Fibroblast of skin of back (primary cell): ENCODE measurements at places on chromosomes 12 and 14.
A peak's percentile ranks its signal among the peaks of the same experiment; 100 is the strongest.

DNA sequence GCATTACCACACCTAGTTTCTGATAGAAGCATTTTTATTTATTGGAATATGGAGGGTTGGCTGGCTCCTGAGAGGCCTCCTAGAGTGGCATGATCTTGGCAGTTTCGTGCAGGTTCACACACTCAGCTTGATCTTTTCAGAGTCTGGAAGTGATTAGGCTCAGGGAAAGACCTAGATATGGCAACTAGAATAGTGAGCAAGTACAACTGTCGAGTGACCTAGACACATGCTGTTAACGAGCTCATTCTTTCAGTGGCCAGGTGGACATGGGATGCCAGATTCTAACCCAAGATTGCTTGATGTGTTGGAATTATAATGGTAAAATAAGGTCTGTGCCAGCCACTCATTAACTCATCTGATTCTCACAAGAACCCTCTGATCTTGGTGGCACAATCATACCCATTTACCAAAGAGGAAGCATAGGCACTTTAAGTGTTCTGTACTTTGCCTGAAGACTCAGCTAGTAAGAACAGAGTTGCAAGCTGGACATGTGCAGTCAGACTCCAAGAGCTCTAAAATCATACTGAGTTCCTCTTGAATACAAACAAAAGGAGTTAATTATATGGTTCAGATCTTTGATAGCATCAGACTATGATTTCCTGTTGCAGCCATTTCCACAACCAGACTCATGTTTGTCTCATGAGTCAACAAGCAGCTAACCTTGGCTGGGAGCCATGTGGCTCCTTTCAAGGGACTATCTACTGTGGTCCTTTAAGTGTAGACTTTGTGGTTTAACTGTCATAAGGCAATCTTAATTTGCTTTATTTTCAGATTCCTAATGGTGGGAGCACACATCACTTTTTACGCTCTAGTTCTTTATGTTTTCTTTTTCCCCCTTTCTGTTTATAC is 144.2 kb downstream of the PLEKHA5 start:
- DNase-seq = peak; percentile 99

- DNase-seq = peak; percentile 24
Observed at GRCh38 chr12:69435644-69436043, 34.5 kb upstream of the FRS2 start.

DNA sequence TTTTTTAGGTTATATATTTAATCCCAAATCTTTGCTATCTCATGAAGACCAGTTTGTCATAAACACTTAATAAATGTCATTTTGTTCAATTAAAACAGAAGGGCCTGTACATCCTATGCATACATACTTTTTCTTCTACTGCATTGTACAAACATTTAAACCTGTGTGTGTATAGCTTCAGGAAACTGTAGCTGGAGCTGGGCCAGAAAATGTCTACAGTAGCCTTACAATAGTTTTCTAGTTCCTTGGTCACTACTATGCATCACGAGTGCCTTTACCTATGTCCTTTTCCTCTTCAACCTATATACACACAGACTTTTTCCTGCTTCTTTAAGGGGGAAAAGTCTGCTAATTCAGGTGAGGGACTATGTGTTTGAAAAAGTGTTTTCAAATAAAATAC is 302.8 kb downstream of the PAWR start:
- DNase-seq = no peak

DNA sequence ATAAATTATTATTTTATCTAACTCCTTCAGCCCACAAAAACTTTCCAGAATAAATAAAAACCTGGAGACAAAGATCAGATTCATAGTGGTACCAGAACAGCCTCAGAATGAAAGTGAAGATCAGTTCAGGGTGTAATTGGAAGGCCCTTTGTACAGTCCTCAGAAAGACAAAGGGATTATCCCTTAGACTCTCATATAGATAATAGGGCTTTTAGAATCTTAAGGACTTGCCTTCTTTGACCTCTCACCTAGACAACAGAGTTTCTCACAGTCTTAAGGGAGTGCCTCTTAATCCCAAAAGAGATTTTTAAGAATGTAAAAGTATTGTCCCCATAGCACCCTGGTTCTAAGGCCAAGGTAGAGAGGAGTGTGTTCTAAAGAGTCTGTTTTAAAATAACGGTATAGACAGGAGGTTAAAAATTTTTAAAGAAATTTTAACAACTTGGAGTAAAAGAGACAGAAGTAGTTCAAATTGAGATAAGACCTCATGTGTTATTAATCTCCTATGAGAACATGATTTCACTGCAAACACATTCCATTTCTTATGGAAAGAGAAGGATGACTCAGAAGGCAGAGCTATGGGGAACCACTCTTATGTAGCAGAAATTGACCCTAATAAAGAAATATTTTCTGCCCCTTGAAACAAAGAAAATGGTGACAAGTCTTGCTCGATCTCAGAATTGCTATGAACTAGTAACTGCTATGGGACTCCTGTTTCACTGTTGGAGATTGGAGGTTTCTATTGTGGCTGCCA is 24.2 kb upstream of the NOVA1 start:
- DNase-seq = peak; percentile 82

DNA sequence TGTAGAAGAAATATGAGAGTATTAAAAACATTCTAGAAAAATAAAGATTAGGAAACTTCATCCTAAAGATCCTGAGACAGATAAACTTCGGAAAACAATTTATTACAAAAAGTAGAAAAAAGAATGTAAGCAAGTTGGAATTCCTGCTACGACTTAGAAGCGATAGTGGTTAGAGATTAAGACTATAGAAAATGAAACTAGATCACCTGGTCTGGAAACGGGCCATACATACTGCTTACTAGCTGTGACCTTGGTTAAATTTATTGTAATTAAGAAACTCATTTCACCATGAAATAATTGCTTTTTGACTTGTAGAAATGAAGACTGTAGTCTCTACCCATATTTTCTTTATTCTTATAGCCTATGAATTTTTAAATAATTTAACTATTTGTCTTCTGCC is 614.1 kb downstream of the SLC16A7 start:
- no peak for DNase-seq

- no peak for DNase-seq
Observed at GRCh38 chr14:76537906-76538647, 162.1 kb downstream of the ESRRB start.

- DNase-seq = peak; percentile 39
Observed at GRCh38 chr12:2170376-2170775, 117.6 kb downstream of the CACNA1C start.

DNA sequence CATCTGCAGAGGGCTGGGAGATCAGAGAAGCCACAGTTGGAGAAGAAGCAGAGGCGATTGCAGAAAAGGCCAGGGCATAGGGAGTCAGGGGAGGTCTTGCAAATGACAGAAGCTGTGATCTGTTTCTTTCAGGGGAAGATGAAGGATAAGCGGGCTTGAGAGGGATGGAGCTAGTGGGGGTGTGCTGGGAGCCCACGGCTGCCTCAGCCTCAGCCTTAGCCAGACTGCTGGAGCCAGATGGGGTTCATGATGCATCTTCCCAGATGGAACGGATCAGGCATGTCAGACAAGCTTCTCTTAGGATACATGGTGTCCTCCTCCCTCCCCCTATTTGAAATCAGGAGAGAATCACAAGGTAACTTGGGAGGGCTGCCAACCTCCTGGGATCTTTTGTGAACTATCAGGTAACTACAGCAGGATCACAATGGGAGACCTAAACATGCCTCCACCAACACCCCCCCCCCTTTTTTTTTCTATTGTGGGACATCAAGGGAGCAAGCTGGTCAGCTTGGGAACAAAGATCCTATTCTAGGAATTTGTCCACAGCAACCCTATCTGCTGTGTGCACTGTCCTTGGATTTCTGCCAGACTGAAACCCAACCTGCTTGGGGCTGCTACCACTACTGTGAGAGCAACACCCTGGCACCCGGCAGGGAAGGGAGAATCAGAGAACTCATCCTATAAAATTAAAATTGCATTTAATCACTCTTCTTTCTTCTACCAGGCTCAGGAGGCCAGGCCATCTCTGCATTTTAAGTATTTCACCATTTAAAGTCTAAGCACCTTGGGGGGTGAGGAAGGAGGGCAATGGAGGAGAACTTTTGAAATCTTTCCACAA is 10.7 kb upstream of the ATP2A2 start:
- DNase-seq = peak; percentile 68

- DNase-seq = no peak
Observed at GRCh38 chr14:77100961-77101360, 2.9 kb downstream of the CIPC start.

GRCh38 chr12:119949145-119949544 is 39.9 kb upstream of the BICDL1 start:
- no peak for DNase-seq

DNA sequence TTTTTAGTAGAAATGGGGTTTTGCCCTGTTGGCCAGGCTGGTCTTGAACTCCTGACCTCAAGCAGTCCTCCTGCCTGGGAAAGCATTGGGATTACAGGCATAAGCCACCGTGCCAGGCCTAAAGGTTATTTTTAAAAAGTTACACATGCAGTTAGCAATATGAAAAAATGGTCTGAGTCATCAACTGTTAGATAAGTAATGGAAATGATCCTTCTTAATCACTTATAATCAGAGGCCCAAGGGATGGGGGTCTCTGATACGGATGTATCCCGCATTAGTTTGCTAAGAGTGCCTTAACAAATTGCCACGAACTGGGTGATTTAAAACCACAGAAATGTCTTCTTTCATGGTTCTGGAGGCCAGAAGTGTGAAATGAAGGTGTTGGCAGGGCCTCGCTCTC is 54.1 kb upstream of the FERMT2 start:
- DNase-seq = peak; percentile 11

- peak; percentile 66 for DNase-seq
Observed at GRCh38 chr14:31950764-31951637, 126.1 kb upstream of the ARHGAP5 start.

- DNase-seq = no peak
Observed at GRCh38 chr14:65753061-65753460, 340.5 kb downstream of the FUT8 start.

- DNase-seq = no peak
Observed at GRCh38 chr14:75013290-75013689, 10.6 kb downstream of the EIF2B2 start.

GRCh38 chr14:88266474-88266873 is 56.6 kb downstream of the KCNK10 start:
- no peak for DNase-seq

DNA sequence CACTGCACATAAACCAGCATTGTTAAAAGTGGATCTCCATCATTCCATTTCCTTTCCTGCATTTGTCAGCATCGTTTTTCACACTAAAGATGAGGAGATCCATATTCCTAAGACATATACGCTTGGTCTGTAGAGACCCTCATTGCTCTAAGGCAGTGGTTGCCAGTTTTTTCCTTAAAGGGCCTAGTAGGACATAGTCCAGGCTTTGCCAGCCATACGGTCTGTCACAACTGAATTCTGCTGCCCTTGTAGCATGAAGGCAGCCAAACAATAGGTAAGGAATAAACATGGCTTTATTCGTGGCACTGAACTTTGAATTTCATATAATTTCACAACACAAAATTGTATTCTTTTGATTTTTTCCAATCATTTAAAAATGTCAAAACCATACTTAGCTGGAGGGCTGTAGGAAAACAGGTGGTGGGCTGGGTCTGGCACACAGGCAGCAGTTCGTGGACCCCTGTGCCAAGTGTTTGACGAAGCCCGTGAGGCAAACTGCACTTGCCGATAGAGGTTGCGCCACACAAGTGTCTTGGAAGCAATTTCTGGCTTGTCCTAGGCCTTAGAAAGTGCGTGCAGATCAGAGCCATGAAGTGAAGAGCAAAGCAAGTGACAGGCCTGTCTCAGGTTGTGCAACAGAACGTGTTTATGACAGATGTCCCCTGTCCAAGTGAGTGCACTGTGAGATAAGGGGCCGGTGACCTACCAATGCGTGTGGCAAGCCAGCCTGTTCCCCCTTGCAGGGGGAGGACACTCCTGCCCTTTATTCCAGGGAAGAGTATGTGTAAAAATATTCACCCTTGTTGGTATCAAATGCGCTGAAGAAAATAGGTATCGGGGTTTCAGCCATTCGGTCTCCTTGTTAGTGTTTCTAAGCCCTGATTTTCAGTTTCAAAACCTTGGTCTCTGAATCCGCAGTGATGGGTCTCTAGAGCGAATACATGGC is 916 bp upstream of the CHPT1 start:
- DNase-seq = no peak

- no peak for DNase-seq
Observed at GRCh38 chr14:42633504-42634095, 1026.9 kb downstream of the LRFN5 start.

DNA sequence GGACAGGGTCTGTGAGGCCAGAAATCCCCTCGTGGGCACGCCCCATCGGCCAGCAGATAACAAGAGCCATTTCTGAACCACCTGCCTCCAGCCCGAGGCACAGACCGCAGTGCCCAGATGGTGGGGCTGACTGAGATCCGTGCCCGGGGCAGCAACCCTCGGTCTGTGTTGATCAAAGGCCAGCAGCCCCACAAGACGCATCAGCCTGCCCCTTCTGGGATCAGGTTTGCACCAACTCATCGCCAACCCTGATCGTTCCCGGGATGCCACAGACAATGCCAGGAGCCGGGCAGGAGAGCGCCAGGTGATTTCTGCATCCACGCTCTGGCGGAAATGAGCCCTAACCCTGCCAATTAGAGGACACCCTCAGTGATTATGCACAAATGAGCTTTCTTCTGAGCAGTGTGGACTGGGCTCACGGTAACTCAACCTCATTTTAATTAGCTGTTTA is 64.5 kb downstream of the TESC start:
- no peak for DNase-seq

DNA sequence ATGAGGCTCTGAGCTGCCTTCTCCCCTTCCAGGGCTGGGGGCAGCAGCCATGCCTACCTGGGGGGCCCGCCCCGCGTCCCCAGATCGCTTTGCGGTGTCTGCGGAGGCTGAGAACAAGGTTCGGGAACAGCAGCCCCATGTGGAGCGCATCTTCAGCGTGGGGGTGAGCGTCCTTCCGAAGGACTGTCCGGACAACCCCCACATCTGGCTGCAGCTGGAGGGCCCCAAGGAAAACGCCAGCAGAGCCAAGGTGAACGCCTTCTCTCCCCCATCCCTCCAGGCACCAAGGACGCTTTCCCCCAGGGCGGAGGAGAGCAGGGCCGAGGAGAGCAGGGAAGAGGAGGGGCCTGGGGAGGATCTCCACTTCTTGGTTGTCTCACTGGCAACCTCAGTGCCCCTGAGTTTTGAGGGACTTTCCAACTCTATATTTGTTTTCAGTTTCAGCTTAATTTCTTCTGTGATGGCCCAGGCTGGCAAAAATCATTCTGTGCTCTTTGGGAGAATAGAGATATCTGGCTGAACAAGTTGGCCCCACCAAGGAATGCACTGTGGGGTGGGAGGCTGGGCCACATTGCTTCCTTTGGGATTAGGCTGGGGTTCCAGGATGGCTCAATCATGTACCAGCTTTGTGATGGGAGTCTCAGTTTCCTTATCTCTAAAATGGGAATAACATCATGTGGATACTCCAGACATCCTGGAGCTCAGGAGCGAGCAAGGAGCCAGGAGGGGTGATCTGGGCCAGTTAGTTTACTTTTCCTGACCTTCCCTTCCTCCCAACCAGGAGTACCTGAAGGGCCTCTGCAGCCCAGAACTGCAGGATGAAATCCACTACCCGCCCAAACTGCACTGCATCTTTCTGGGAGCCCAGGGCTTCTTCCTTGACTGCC is 1.2 kb downstream of the KHNYN start:
- peak; percentile 63 for DNase-seq

GRCh38 chr12:119229837-119230236 is 51.1 kb downstream of the HSPB8 start:
- peak; percentile 31 for DNase-seq
